ENCODE measurements at places on chromosomes 5 and 9. TPM values are rescaled to one million over a fixed set of nuclear protein-coding genes. Genes with fewer than 3 reads are reported as not detected.

The ZNF366 gene
- not detected for total RNA-seq

The ADGRD2 gene
- total RNA-seq: not detected

The SPINK13 gene
- not detected for total RNA-seq

The C8G gene
- total RNA-seq: not detected

The ARID3C gene
- 0.64 TPM for total RNA-seq

The TMEM174 gene
- not detected for total RNA-seq

The PCDHGC4 gene
- total RNA-seq: 0.48 TPM

The AHRR gene
- total RNA-seq: 0.43 TPM

The INSL6 gene
- not detected for total RNA-seq

All from tracheal epithelial cell (primary cell).